ENCODE measurements at places on chromosomes 4 and X.

DNA sequence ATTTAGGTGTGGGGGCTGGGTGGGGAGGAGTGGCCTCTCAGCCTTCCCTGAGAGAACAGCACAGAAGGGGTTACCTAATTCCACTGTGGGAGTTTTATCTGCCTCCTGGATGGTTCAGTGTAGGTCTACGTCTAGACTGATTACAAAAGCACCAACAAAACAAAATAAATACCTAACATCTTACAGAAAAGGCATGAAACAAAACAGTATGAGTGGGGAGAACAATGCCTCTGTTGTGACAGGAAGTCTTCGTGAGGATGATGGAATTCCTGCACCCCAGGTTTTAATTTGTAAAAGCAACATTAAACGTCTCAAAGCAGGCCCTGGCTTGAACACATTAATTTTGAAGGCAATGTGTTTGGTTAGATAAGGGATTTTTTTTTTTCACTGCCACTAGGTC is 112.1 kb upstream of the GPC4 start:
- no peak for DNase-seq

DNA sequence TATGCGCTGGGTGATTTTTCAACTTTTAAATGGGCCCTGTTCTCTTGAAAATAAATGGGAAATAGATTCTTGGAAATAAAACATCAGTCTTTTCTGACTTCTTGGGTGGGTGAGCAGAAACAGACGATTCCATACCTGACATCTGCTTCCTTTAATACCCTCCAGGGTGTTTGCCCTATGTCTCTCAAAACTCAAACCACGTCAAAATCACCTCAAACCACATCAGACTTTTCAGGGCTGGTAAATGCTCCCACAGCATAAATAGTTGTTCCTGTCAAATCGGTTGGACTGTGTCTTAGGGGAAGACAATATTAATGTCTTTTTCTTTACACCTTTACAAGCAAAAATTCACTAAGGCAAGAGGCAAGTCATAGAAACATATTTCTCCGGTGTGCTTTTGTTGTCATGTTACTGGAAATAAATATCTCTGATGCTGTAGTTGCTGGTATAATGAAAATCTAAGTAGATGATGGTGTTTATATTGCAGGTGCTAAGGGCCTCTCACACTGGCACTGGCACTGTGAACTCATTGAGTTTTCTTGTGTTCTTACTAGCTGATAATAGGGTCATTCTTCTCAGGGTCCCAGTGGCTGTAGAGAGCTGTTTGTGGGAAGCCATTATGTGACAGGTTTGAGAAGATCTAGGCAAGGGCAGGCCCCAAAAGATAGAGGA is 380.4 kb downstream of the RAPGEF2 start:
- DNase-seq: no peak

GRCh38 chr4:3316146-3316545 is 23.3 kb downstream of the RGS12 start:
- no peak for DNase-seq

- DNase-seq: peak; percentile 74
These were observed 1.7 kb downstream of the PHF8 start for GRCh38 chrX:54042609-54043021.

- DNase-seq: no peak
These were observed 82.8 kb downstream of the PDGFC start for GRCh38 chr4:156888762-156889161.

- no peak for DNase-seq
These were observed at the start of gene CXCL10 for GRCh38 chr4:76023389-76023788. CXCL10 (minus strand) TSS chr4:76023497; CDS start chr4:76023431, 66 bp downstream.

- no peak for DNase-seq
These were observed 33.4 kb downstream of the KCTD8 start for GRCh38 chr4:44415251-44415650.

DNA sequence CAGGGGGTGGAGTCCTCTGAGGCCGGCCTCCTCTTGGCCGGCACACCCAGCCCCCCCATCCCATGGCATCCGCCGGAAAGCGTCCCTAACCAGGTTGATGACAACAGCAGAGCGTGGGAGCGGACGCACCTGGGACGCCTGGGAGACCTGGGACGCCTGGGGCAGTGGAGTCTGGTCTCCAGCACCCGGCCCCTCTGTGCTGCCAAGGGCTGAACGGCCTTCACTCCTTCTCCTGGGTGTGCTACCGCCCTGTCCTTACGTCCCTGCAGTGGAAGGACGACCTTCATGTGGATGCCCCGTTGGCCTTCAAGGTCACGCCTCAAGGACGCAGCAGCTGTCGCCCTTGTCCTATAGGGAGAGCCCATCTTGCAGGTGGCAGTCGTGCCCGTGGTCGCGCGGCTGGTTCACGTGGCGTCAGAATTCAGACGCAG is 26.9 kb downstream of the NKX1-1 start:
- DNase-seq: no peak

- no peak for DNase-seq
These were observed 184.4 kb downstream of the CAMK2D start for GRCh38 chr4:113576947-113577678.

GRCh38 chr4:20351360-20352162 is 99.9 kb downstream of the SLIT2 start:
- DNase-seq: no peak

- no peak for DNase-seq
These were observed 17.3 kb upstream of the C1GALT1C1 start for GRCh38 chrX:120647127-120647526.

- peak; percentile 74 for DNase-seq
These were observed 20.5 kb downstream of the SPIN4 start for GRCh38 chrX:63330681-63331080.

Data from NB4 (cell line).